ENCODE measurements at places on chromosomes 6 and 20.

- DNase-seq: no peak
Measured at GRCh38 chr20:20261159-20261558, 106.7 kb upstream of the INSM1 start.

DNA sequence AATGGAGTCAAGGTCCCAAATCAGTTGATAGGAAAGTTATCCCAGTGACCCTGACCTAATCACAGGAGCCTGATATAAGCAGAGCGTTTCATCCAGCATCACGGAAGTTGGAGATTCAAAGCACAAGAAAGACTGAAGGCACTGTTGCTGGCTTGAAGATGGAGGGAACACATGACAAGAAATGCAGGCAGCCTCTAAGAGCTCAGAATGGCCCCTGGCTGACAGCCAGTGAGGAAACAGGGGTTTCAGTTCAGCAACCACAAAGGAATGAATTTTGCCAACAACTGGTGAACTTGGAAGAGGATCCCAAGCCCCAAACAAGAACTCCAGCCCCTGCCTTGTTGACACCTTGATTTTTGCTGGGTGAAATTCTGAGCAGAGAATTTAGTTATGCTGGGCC, 778.5 kb downstream of the MAFB start:
- DNase-seq: no peak

- DNase-seq: peak; percentile 5
Measured at GRCh38 chr6:104887350-104887749, 27.6 kb upstream of the HACE1 start.

GRCh38 chr6:125020385-125020784, 58.1 kb downstream of the RNF217 start:
- DNase-seq: no peak

DNA sequence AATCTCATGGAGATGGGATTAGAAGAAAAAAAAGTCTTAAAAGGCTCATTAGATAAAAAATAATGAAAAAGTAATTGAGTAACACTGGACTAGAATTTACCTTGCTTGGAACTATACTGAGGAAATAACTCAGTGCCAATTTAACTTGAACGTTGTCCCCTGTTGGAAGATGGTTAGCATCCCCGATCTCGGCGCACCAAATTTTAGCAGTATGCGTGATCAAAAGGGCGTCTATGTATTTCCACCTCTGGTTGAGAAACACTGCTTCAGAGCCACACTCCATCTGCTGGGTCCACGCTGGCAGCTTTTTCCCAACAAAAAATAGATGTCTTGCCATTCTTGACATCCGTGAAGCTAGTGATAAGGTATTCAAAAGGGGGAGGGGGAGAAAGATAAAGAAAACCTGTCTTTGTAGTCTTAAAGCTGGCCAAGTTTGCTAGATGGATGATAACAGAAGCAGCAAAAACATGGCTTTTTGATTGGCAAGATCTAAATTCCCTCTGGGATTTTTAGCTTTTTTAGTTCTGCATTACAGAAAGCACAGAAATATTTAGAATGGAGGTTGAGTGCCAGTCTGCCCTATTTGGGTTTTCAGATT, 6.4 kb downstream of the HINT3 start:
- no peak for DNase-seq

DNA sequence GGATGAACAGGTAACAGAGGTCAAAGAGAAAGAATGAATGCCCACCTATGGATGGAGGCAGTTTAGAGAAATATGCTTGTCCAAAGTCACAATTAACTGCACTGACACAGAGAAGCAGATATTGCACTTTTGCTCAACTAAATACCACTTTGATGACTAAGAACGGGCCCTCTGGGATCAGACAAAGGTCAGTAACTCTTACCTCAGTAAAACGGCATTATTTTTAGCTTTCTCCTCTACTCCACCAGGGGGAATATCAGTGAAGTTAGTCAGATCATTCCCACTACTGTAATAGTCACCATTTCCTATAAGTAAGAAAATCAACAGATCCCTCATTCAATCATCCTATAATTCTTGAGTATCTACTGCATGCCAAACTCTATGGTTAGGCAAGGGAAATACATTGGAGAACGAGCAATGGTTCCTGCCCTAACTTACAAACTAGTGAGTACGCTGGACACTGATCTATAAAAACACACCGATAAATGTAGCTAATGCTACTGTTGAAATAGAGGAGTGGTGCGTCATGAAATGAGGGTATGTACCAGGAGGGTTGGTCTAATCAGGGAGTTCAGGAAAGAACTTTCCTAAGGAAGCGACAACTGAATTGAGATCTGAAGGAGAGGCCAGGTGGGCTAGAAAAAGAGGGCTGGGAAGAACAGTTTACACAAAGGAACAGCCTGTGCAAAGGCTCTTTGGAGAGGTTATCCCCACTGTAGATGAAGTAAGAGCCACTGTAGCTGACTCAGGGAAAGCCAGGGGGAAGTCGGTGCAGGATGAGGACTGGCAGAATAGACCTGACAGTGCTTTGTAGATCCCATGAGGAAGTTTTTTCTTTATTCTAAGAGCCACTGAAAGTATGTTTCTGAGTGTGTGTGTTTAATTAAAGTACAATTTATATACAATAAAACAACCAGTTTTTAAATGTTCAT, 9.2 kb downstream of the ECI2 start:
- DNase-seq: no peak

- no peak for DNase-seq
Measured at GRCh38 chr6:97427648-97428047, 144.6 kb upstream of the MMS22L start.
